ENCODE measurements at places on chromosomes 11 and 22. TPM values are rescaled to one million over a fixed set of nuclear protein-coding genes. Genes with fewer than 3 reads are reported as not detected.

The ARHGAP20 gene
- 0.58 TPM for total RNA-seq

DNA sequence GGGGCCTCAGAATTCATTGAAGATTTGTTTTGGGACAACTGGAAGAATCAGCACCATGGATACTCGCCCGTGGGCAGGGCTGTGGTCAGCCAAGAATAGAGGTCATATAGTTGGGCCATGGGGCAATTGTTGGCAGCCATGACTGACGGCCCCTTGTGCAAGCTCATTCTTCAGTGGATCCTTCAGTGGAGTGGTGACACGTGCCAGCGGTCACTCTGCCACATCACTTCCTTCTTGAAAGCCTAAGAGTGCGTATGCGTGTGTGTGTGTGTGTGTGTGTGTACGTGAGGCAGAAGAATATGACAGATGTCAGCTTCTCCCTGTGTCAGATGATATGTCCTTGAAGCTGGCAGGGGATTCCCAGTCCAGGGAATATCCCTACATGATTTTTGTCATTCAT is 1.8 kb upstream of the IL18BP start:
- DNase-seq, result peak; percentile 63

DNA sequence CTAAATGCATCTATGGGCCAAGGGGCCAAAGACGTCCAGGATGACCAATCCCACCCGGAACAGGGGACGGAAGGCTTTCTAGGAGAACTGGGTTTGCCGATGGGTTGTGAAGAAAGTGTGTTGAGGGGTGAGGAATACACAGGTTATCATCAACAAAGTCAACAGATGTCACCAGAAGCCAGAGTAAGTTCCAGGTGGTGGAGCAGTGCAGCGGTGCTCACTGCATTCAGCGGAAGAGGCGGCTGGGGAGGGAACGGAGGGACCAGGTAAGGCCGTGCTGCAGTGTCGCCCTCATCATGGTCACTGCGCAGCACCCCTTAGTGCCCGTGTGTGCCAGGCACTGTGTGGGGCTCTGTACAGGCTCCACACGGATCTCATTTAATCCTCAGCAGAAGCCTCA is 176.0 kb downstream of the EFCAB6 start:
- no peak for DNase-seq

GRCh38 chr11:76251576-76251975 is 45.3 kb upstream of the WNT11 start:
- DNase-seq, result no peak

- no peak for DNase-seq
These were observed at the start of gene THRSP for GRCh38 chr11:78063440-78064181. Gene THRSP (plus strand): TSS chr11:78063861. CDS start chr11:78063882, 21 bp downstream.

The ADAMTS8 gene
- total RNA-seq, result not detected

GRCh38 chr11:78424334-78425270 is 7.0 kb upstream of the GAB2 start:
- DNase-seq, result peak; percentile 62

GRCh38 chr11:114019046-114019445 is 40.5 kb upstream of the ZBTB16 start:
- DNase-seq, result no peak

DNA sequence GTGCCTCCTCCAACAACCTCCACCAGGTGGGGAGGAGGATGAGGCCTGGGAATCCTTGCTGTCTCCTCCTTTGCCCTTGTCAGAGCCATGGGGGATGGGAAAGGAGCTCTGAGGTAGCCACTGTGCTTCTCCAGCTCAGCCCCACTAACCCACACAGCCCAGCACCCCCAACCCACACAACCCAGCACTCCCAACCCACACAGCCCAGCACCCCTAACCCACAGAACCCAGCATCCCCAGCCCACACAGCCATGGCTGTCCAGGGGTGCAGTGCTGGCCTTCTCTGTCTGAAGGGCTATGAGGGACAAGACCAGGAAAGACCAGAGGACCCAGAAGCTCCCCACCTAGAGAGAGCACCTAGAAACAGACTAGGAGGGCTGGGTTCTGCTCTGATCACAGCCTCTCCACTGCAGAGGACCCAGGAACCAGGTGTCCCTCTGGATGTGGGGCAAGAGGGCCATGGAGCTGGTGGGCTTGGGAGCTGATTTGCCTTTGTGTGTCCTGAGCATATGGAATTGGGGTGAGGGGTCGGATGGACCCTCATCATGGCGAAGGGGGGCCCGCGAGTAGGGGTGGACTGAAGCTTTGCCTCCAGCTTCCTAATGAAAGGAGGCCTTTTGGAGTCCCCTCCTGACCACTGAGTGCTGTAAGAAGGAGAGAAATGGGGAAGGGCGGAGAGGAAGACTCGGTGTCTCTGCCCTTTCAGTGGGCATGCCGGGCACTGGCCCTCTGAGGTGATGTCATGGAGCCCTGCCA is 117.6 kb upstream of the THY1 start:
- DNase-seq, result no peak

The PPP2R1B gene
- total RNA-seq, result 32.3 TPM

The MMP10 gene
- total RNA-seq, result not detected

DNA sequence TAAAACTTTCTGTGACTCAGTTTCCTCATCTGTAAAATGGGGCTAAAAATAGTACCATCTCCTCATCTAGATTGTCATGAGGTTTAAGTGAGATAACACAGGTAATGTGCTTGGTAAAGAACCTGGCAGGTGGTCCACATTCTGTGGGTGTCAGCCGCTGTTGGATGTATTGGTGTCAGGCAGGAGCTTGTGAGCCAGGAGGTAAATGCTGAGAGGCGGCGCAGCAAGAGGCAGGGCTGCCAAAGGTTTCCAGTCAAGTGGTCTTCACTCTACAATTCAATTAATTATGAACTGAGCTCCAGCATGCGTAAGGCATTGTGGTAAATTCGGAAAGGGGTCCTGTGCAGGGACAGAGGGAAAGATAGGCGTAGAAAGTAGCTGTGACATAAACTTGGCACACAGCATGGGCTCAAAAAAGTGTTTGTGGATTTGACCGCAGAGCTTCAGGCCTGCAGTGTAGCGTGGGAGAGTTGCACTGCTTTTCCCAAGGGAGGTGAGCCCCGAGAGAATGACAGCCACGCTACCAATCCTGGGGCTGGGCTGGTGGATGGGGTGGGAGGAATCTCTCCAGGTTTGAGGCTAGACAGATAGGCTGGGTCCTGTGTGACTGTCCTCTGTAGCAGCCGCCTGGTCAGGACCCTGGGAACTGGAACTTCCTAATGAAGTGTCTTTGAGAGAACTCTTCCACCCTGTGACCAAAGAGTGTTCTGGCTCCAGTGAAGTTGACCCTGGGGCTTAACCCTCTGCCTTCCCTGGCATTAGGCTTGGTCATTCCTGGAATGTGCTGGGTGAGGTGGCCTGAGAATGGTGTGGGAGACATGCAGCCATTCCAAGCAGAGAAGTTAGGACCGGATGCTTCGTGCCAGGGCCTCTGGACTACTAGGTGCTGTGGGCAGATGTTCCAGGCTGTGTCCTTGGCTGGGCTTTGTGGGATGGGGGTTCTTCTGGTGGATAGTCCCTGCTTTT is 122.4 kb downstream of the FEZ1 start:
- DNase-seq, result peak; percentile 61

The SPCS2 gene
- total RNA-seq, result 23.9 TPM

DNA sequence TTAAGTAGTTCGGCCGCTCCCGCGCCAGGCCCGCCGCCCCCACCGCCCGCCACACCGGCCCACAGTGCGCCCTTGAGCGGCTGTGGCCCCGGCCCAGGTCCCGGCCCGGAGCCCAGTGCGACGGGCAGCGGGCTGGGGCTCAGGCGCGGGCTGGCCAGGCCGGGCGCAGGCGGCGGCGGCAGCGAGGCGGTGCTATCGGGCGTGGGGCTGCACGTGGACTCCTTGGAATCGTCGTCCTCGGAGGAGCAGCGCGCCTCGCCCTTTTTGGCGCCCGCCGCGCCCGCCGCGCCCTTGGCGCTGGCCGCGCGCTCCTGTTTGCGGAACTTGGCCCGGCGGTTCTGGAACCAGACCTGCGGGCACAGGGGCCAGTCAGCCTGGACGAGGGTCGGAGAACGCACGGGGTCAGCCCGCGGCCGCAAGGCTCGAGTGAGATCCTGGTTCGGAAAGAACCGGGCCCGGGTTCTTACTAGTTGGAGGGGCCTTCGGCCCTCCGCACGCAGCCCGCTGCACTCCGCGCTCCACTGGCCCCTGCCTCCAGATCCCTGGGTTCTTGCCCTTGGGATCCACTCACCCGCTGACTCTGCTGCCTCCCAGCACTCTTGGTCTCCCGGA is 4.0 kb downstream of the PHOX2A start:
- DNase-seq, result no peak

The PACS1 gene
- total RNA-seq, result 30.0 TPM

The CENPM gene
- total RNA-seq, result 47.1 TPM

- no peak for DNase-seq
These were observed 96.9 kb downstream of the CSTPP1 start for GRCh38 chr11:47033439-47033838.

DNA sequence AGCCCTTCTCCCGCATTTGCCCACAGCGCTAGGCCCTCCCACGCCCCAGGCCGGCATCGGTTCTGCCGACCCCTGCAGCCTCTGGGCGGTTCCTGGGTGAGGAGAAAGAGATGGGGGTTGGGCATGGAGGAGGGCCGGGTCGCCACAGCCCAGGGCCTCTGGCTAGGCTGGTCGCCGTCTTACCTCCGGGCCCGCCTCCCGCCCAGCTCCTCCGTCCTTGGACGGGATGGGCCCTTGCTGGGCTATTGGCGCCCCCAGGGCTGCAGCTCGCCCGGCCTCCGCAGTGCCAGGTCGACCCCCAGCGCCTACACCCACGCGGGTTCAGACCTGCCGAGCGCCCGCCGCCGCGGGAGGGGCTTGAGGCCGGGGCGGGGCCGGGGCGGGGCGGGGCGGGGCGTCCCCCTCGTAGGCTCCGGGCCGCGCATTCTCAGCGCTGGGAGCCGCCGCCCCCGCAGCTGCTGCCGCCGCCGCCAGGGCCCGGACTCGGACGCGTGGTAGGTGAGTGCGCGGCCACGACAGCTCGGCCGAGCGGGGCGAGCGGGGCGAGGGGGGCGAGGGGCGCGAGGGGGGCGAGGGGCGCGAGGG is at the start of gene CD151:
Gene CD151, plus strand, starts transcription at position 424 of the 585 bp plus-strand sequence. CDS start 3,118 bp downstream, outside the sequence.
- DNase-seq, result peak; percentile 70

The UBQLNL gene
- 0.06 TPM for total RNA-seq

GRCh38 chr11:106271686-106272085 is 194.2 kb downstream of the AASDHPPT start:
- DNase-seq, result peak; percentile 24

GRCh38 chr22:29434288-29434687 is 4.1 kb upstream of the RFPL1 start:
- no peak for DNase-seq

The EFCAB6 gene
- total RNA-seq, result 1.7 TPM

The PLAAT5 gene
- not detected for total RNA-seq

- DNase-seq, result no peak
These were observed 25.5 kb upstream of the HORMAD2 start for GRCh38 chr22:30054764-30055069.

DNA sequence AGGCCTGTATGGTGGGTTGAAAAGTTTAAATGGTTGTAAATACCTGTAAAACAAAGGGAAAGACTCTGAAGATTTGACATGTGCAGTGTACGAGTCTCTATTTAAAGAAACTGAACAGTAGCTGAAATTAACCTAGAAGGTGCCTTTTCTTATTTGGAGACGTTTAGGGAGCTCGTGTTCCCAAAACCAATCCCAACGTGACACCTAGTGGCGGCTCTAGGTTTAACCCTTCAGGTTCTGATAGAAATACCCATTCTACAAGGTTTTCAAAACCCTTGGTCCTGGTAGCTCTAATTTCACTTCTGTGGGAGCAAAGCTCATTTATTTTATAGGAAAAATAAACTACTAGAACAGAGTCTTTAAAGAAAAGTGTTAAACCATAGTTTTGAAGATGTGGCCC is 258.3 kb downstream of the LRRC4C start:
- DNase-seq, result no peak

The KCNC1 gene
- 0.13 TPM for total RNA-seq

DNA sequence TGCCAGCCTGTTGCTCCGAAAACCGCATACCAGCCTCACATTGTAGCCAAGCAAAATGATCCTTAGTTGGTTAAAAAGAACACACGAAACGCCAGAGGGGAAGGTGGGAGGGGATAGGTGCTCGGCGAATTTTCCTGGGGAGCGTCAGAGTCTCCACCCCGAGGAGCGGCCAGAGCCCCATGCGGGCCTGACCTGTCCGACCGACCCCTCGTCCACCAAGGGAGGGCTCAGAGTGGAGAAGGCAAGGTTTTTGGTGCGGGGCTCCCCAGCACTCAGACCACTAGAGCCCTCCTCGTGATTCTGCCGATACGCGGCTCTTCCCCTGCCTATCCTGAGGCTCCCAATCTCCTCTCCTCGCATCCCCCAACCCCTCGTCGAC is 39.6 kb downstream of the DIXDC1 start:
- peak; percentile 56 for DNase-seq

GRCh38 chr11:61773356-61773755 is 19.0 kb downstream of the TMEM258 start:
- no peak for DNase-seq

DNA sequence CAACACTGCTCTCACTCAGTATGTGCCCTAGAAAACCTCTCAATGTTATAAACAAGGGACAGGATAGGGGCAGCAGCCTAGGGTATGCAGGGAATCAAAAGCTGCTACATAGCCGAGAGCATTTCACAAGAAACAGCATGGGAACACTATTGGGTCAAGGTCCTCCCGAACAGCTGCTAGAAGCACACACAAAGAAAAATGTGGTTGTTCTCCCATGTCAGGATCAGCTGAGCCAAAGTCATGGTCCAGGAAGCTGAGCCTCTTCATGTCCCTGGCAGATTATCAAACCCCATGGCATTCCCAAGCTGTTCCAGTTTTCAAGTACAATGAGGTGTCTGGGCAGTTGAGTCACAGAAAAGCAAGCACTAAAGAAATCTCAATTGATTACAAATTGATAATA is 21.0 kb upstream of the GDPD4 start:
- peak; percentile 98 for DNase-seq

DNA sequence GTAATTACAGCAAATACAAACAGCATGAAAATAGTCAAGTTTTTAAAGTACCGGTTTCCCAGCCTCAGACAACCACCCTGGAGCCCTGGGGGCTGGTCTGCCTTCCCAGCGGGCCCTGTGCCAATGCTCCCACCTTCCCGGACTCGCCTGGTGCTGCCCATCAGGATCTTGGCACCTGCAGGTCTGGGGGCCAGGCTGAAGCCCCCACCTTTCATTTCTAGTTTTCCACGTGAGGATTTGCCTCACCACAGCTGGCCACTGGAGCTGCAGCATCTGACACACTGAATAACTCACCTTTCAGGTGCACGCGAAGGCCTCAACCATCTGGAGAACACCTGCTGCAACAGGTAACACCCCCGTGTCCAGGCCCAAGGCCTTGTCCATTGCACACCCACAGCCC is 108.7 kb upstream of the THY1 start:
- DNase-seq, result no peak

- DNase-seq, result no peak
These were observed 381.2 kb downstream of the MN1 start for GRCh38 chr22:27420195-27420816.
